Caco-2 (cell line): ENCODE measurements at places on chromosomes 2 and 18.

DNA sequence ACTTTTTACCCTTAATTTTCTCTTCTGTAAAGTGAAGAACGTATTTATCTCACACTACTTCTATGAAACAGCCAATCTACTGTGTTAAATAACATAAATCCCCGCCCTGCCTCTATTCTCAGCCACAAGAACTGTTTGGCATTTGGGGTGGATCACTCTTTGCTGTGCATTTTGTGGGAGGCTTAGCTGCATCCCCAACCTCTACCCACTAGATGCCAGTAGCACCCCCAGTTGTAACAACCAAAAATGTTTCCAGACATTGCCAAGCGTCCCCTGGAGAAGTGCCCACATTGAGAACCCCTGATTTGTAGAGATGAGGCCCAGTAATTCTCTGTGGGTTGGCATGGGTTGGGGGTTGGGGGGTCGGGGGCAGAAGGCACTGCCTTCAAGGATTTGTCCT, 94.7 kb upstream of the BOD1L2 start:
- DNase-seq = no peak

DNA sequence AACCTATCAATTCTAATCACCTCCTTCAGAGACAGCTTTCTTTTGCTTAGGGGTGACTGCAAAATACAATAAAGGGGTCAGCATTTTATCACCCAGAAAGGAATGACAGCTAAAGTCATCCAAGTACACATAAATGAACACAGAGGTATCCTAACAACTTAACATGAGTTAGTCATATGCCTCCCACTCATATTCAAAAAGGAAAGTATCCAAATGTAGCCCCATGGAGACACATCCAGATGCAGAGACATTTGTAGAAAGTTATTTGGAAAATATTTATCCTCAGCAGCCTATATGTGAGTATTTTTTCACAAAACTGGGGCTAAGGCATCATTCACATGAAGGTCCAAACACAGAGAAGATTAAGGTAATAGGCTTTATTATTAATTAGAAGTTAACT, 1579.7 kb upstream of the SLC39A10 start:
- no peak for DNase-seq

DNA sequence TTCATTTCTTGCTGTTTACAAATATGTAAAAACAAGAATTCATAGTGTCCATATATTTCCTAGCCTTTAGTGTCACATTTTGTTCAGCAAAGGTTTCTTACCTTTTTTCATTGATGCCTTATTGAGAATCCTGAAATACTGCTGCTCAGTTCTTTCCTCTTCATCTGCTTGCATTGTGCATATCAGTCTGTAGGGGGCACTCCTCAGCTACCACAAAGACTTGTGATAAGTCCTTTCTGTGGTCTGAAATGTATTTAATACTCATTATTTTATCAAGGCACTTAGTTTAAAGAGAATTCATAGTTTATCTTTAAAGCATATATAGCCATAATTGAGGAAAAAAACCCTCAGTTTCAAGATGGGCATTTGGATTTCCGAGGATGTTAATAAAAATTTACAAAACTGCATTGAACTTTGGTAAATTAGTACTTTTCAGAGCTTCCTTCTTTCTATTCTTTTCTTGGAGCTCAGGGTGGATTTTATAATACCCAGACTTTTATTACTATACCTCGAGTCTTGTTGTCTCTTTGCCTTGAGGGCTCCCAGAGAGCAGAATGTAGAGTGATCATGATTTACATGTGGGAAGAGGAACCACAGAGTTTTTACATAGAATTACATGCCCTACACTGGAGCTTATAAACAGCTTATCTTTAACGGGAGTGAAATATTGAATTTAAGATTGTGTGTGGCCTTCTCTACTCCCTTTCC, 570.1 kb downstream of the PLCL1 start:
- peak; percentile 39 for DNase-seq

DNA sequence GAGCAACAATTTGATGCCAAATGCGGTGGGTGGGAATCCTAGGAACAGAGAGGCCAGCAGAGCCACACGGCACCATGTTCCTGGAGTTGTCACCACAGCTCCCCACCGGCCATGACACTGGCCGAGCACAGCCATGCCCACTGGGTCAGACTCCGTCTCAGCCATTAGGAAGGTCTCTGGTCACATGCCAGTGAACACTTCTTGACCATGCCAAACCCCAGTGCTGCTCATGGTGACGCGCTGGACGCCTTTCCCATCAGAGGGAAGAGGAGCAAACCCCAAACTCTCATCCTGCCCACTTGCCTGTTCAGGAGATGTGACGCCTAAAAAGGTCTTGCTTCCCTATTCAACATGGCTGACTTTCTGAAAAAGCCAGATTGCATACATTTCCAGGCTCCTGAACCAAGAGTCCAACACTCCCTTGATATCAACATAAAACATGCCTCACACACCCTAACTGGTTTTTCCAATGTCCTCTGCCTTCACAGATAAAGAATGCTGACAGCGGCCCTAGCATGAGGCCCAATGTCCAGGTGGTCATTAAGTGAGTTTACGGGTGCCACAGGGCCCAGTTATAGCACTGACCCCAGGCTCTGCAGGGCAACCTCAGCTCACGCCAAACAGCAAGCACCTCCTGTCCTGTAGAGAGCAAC, 31.9 kb downstream of the TFCP2L1 start:
- peak; percentile 16 for DNase-seq

DNA sequence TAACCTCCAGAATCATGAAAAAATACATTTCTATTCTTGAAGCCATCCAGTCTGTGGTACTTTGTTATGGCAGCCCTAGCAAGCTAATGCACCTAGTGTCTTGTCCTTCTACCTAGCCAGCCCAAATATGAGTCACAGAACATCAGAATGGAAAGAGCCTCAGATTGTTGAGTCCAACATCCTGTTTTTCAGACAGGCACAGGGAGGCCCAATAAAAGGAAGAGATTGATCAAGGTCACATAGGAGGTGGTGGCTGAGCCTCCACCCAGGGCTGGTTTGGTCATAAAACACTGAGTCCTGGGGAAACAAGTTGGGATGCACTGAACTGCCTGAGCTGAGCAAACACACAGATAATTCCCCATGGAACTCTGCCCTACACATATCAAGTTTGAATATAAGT, 195.5 kb downstream of the TTC32 start:
- no peak for DNase-seq

DNA sequence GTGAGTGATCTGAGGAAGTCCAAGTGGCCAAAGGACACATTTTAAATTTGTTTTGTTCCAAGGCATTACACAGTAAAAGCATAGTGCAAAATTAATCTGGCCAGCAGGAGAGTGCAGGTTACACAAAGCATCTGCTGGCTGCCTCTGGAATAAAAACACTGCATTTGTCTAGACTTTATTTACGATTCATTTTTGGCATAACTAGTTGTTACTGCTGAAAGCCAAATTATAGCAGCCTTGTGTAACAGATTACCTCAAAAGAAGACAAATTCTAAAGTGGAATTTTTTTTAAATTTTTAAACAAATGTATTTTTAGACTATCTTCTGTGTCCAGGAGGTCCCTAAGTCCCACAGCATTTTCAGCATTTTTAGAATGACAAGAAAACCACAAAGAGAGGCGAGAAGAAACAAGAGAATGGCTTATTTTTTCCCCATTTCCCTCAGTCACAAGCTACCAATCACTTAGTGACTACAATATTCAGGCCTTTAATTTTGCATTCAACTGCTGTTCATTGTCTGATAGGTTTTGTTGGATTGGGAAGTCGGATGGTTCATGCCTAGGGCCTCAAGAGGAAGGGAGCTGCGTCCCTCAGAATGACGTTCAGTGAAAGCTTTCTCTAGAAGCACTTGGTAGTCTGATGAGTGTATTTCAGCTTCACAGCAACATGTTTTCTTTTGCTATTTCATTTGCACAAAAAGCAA, 46.0 kb downstream of the TMEFF2 start:
- no peak for DNase-seq

- no peak for DNase-seq
Measured at GRCh38 chr2:162480067-162480466, 136.1 kb downstream of the GCA start.

DNA sequence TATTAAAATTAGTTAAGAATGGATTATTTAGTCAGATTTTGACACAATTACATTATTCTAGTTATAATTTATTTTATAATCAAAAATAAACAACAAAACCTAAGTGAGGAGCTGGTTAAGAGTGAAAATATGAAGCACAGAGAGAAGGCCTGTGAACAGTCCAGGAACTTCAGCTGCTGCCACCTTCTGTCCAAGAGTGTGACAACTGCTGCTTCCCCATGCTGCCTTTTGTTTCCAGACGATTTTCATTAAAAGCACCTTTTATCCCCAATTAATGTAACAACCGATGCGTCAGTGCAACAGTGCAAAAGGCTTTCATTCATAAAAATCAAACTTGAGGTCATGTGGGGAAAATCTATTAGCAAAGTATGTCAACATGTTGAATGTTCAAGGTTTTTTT, 363.6 kb downstream of the CTNNA2 start:
- DNase-seq = peak; percentile 11

- peak; percentile 56 for DNase-seq
Measured at GRCh38 chr2:192029089-192029488, 165.6 kb downstream of the TMEFF2 start.

DNA sequence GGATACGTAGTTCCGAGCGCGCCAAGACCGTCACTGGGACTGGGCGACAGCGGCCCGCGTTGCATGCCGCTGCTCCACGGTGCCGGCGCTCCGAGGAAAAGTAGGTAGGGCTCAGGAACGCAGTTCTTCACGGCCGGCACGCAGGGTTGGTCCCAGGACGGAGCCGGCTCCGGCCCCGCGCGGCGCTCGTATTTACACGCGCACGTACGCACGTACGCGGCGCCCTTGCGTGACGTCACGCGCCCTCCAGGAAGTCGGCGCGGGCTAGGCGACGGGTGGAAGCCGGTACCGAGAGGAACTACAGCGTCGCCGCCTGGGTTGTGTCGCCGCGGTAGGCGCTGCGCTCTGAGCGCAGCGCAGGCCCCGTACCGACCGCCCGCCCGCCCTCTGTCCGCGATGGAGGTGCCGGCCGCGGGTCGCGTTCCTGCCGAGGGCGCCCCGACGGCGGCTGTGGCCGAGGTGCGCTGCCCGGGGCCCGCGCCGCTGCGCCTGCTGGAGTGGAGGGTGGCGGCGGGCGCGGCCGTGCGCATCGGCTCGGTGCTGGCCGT, at the start of gene CTDP1:
CTDP1 (plus strand) TSS at position 252 of the 548 bp plus-strand sequence; CDS start at position 397, 145 bp downstream.
- peak; percentile 75 for DNase-seq

- DNase-seq = no peak
Measured at GRCh38 chr2:98776136-98776535, 45.2 kb upstream of the MGAT4A start.

- DNase-seq = no peak
Measured at GRCh38 chr2:19355416-19355821, 3.0 kb downstream of the OSR1 start.

- DNase-seq = no peak
Measured at GRCh38 chr2:128457716-128458115, 139.0 kb upstream of the HS6ST1 start.

DNA sequence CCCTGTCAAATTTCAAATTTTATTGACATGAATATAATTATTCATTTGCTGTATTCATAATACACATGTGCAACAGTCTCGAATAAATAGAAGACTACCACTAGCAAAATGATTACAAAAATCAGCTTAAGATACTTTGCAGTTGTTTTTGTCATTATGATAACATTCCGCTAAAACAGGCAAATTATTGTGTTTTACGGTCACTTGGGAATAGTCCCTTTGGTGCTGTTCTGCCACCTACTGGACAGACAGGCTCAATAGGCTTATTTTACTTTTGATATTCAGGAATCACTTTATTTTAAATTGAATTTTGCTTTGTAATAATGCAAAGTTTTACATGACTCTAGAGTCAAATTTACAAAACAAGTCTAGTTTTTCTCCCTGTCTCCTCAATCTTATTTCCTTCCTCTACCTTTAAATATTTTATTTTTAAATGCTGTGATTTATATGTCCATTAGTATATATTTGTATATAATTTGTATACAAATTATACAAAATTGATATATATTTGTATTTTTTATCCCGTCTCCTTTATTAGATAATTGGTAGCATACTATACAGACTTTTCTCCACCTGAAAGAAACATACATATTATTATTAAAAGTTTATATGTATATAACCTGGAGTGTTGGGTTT, 456.3 kb downstream of the DLGAP1 start:
- DNase-seq = no peak

DNA sequence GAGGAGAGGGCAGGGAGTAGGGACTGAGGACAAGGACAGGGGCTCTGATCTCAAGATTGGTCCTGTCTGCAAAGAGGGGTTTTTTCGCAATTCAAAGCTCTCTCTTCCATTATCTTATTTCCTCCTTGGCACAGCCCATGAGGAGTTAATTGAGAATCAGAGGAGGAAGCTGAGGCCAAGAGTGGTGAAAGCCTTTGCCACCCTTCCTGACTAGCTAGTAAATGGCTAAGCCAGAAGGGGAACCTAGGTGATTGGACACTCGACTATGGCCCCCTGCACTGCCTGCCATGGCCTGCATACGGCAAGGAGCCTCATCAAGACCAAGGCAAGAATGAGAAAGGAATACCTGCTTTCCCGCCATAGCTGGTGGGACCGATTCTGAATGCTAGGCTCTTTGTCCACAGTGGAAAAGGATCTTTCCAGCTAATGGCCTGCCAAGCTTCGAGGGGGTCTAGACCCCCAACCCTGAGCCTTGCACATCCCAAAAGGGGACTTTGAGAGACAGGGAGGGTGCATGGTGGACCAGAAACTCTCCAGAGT, 237.9 kb downstream of the HAUS1 start:
- DNase-seq = no peak

DNA sequence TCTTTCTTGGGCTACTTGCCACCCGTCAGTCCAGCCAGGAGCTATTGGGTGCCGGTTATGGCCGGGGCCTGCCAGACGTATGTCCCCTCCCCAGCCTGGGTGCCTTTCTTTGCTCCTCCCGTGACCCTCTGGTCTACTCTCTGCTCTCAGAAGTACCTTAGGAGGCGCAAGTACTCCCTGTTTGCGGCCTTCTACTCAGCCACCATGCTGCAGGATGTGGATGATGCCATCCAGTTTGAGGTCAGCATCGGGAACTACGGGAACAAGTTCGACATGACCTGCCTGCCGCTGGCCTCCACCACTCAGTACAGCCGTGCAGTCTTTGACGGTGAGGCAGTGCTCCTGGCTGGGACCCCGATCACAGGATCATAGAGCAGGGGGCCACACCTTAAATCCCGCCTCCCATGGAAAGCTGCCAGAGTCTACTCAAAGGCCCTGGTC, 99.5 kb downstream of the DYSF start:
- DNase-seq = no peak

- DNase-seq = no peak
Measured at GRCh38 chr2:45640576-45640975, 10.9 kb upstream of the PRKCE start.

- DNase-seq = peak; percentile 64
Measured at GRCh38 chr2:200306931-200307723, 634 bp downstream of the SPATS2L start.

GRCh38 chr2:241895712-241896641, 26.4 kb downstream of the RTP5 start:
- no peak for DNase-seq

- DNase-seq = no peak
Measured at GRCh38 chr2:201746551-201746950, 34.2 kb downstream of the ALS2 start.

DNA sequence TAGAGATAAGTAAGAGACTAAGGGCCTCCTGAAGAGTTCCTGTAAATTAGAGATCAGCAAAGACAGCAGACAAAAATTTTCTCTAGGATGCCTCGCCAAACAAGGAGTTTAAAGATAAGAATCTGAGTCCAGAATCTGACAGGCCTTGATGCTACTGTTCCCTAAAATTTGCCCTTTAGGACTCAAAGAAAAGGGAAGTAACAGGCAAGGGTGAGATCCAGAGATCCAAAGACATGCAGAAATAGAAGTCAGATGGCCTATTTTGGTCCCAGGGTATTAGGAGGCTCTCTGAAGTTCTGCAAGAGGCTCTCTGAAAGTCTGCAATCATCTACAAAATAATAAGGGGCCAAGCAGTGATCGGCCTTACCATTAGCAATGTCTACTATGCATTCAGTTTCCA, 33.0 kb downstream of the GALNT5 start:
- DNase-seq = no peak
